ELR (cell line): ENCODE measurements at places on chromosomes 12 and 14.

GRCh38 chr12:25469861-25470260, 83.2 kb downstream of the LMNTD1 start:
- no peak for DNase-seq

DNA sequence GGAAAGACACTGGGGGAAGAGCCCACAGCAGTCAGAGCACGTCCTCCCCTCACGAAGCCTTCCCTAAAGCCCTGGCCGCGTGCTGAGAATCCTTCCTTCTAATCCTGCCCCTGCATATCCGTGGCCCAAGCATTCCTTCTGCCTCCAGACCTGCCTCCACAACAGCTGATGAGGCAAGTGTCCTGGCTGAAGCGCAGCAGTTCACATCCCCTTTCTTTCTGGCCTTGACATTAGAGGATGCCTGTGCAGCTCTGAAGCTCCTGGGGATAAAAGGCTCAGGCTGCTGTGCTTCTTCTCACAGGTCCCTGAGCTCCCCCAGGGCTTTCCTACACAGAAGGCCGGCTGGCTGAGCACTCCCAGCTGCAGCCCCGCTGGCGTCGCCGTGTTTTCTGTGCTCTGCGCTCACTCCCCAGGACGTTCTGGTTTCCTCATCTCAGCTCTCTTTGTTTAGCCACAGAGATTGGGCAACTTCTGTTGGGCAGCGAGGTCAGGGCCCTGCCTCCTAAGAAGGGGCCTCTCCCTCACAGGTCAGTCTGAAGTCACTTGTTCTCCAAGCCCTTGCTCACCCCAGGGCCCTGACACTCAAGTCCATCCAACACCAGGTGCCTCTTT, 45.8 kb downstream of the NINJ2 start:
- DNase-seq: no peak

GRCh38 chr14:30928462-30928861, 54.1 kb downstream of the COCH start:
- no peak for DNase-seq

DNA sequence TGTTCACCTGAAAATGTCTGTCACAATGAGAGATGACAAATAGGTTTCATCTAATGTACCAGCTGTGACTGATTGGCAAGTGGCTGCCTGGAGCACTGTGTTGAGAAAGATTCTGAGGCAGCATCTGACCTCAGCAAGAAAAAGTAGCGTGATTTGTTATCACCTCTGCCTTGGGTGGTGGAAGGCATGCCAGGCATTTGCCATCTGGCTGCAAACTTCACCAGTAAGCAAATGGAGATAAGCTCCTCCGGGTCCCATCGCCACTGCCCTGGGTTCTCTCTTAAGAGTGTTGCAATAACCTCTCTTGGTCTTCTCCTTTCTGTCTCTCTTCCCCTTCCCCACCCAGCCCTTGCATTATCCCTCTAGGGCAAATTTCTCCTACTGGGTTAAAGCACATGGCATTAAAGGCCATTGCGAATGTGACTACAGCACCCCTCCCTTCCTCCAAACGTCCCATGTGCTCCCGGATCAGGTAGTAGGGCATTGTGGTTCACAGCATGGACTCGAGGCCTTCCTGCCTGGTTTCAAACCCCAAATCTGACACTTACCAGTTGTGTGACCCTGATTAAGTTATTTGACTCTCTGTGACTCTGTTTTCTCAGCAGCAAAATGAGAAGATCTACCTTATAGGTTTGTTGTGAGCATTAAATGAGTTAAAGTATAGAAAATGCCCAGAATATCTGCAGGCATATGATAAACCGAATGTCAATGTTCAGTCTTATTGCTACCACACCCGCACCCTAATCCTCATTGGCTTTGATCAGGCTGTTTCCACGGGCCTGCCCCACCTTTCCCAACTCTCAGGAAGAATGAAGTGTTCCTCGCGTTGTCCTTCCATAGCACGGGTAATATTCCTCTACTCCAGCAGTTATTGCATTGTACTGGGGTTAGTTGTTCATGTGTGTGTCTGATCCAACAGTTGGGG, 8.2 kb upstream of the LGALS3 start:
- DNase-seq: no peak

DNA sequence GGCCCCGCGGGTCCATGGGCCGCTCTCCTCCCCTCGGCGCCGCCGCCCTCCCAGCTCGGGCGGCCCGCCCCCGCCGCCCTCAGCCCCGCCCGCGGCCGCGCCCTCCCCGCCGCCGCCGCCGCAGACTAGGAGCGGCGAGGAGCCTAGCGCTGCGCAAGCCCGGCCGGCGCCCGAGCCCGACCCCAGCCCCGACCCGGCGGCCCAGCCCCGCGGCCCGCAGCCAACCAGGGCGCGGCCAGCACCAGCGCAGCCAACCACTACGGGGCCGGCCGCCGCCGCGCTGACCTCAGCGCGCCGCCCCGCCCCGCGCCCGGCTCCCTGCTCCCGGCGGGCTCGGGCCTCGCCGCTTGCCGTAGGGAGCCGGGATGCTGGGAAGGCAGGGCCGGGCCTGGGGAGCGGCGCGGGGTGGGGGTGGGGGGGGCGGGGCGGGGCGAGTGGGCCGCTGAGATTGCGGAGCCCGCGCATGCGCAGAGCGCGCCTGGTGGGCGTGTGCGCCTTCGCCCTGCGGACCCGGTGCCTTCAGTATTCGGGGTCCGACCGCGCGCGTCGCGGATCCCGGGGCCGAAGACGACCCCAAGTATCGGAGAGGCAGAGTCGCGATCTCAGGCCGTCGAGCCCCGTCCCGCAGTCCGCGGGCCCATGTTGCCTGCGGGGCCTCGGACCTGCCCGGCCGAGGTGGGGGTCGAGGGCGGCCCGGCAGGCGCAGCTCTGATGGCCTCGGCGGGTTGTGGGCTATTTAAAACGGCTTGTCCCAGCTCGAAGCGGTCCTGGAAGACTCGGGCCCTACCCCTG, at the start of gene CDC42BPB:
Gene CDC42BPB (minus strand): TSS at position 178 of the 792 bp plus-strand sequence. CDS start 376 bp downstream, outside the sequence.
- peak; percentile 95 for DNase-seq

GRCh38 chr14:61876362-61877034, 114.3 kb downstream of the SNAPC1 start:
- DNase-seq: no peak

- no peak for DNase-seq
Observed at GRCh38 chr12:122681814-122682213, 21.3 kb downstream of the HCAR2 start.

DNA sequence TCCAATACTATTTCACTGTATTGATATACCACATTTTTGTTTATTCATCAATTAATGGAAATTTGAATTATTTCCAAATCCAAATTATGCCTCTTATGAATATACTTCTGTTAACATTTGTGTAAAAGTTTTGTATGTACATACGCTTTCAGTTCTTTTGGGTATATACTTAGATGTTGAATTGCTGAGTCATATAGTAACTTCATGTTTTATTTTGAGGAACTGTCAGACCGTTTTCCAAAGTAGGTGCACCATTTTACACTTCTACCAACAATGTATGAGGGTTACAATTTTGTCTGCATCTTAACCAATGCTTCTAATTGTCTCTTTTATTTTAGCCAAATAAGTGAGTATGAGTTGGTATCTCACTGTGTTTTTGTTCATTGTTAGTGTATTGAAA, 10.2 kb upstream of the CCER1 start:
- no peak for DNase-seq

GRCh38 chr14:103732868-103733620, 17.4 kb downstream of the ZFYVE21 start:
- DNase-seq: no peak

DNA sequence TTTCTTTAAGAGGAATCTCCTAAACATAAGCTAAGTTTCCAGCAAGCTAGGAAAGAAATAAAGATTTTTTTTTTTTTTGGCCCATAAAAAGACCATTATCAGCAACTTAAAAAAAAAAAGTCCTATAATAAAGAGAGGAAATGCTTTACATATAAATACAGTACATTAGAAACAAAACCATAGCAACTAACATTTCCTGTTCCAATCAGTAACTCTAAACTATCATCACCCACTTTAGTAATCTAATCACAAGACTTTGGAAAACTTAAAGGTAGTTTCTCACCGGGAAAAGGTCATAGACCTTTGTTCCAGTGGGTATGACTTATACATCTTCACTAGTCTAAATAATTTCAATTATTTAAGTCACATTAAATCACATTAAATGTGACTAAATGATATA, 11.1 kb downstream of the SPTSSA start:
- no peak for DNase-seq

DNA sequence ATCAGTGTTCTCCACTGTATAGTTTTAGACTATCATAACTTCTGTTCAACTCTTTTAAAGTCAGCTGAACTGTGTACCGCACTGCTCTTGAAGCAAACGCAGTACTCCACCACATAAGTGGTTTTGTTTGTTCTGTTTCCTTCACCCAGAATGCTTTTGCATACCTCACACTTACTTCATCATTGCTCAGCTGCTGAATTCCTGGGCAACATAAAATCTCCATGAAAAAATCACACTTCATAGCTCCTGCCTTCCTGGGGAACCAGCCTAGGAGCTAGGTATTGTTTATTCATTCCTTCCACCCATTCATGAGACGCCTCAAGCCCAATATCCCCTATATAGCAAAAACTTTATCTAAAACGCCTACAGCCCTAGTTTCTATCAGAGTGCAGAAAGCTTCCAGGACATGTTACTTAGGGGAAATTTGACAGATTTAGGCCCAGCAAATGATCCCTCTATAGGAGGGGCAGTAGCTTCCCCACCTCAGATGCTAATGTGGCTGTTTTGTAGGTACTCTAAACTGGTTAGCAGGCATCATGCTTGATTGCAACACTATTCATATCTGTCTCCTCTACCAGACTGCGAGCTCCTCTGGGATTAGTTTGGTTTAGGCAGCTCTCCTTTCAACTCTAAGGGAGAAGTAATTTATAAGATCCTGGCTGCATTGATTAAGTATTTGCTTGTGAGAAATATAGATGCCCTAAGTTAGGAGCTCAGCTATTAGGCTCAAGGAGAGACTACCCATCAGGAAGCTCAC, 44.5 kb downstream of the LRRC9 start:
- peak; percentile 44 for DNase-seq

GRCh38 chr12:20421421-20421820, 53.1 kb downstream of the PDE3A start:
- DNase-seq: no peak

- DNase-seq: no peak
Observed at GRCh38 chr14:77474479-77475177, 16.7 kb downstream of the AHSA1 start.

GRCh38 chr12:107320929-107321631, 227.7 kb upstream of the CRY1 start:
- DNase-seq: peak; percentile 49

DNA sequence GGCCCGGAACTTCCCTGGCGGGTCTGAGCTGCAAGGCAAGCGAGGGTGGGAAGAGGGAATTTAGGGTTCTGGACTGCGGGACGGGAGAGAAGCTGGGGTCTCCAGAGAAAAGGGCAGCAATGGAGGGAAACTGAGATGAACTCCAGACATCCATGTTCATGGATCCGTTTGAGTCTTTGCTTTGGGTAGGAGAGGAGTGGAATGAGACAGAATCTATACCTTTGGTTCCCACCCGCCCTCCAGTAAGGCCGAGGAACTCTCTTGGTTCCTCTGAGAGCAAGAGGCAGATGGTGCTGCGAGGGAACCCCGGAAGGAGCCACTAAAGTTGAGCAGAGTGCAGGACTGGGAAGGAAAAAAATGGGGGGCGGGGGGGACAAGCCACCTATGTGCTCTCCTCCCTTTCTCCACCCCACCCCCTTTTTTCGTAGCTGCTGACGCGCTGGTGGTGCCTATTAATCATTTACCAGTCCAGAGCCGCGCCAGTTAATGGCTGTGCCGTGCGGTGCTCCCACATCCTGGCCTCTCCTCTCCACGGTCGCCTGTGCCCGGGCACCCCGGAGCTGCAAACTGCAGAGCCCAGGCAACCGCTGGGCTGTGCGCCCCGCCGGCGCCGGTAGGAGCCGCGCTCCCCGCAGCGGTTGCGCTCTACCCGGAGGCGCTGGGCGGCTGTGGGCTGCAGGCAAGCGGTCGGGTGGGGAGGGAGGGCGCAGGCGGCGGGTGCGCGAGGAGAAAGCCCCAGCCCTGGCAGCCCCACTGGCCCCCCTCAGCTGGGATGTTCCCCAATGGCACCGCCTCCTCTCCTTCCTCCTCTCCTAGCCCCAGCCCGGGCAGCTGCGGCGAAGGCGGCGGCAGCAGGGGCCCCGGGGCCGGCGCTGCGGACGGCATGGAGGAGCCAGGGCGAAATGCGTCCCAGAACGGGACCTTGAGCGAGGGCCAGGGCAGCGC, 1.2 kb downstream of the SSTR1 start:
- DNase-seq: peak; percentile 77

GRCh38 chr12:59186451-59186850, 266.1 kb upstream of the LRIG3 start:
- no peak for DNase-seq

DNA sequence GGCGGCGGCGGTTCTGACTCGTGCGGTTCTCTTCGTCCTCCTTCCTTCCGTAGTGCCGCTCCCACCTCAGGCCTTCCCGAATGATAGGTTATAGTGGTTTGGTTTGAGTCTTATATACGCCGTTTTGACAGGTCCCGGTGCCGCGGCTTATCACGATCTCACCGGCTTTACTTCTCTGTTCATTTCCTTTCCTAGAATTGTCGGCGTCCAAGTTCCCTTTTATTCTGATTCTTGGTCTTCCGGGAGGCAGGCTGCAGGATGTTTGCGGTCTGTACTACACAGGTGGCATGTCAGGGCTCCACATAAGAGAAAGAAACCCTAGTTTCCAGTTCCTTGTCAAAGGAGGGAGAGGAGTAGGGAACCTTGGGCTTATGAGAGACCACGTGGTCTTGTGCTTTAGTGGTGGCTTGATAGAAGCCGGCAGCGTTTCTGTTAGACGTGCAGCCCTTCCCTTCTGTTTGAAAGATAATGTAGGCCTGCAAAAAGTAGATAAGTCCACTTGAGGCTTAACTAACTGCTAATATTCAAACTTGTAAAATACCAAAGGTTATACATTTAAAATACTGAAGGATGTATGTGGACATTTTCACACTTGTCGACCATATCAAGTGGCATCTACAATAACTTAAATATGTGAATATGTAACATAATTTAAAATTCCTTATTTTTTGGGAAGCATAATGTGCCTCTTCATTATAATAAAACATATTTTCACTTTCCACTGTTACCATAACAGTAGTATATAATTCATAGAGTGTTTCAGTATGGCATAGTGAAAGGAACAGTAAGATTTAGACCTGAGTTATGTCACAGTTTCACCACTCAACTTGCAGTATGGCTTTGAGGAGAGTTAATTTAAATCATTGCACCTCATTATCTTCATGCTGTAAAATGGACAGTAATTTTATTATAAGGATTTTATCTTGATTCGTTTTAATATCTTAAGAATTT, 804 bp downstream of the USP15 start:
- peak; percentile 67 for DNase-seq

GRCh38 chr12:77678621-77679020, 152.1 kb upstream of the NAV3 start:
- no peak for DNase-seq

DNA sequence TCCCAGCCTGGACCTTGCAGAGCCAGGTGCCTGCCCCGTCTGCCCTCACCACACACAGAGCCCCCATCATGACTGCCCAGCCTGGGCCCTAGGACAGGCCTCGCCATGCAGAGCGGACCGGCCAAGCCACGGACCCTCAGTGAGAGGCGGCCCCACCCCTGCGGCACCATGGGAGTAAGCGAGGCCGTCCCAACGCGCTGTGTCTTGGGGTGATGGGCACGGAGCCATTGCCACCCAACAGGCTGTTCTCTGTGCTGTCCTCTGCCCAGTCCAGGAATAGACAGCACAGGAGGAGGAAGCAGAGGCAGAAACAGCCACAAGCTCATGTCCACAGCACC, 39.2 kb downstream of the GALNT9 start:
- no peak for DNase-seq

GRCh38 chr12:1217191-1217949, 226.3 kb downstream of the ERC1 start:
- DNase-seq: peak; percentile 89

GRCh38 chr12:82650627-82651337, 35.9 kb upstream of the TMTC2 start:
- peak; percentile 38 for DNase-seq
